ENCODE measurements at places on chromosomes 11 and 22. TPM values are rescaled to one million over a fixed set of nuclear protein-coding genes. Genes with fewer than 3 reads are reported as not detected.

ANGPTL5 gene
- total RNA-seq = not detected

KRTAP5-8 gene
- 0.20 TPM for total RNA-seq

HSPB2 gene
- total RNA-seq = not detected

MYO18B gene
- 0.12 TPM for total RNA-seq

TMEM121B gene
- total RNA-seq = 0.17 TPM

SCN4B gene
- total RNA-seq = not detected

TP53AIP1 gene
- not detected for total RNA-seq

HOATZ gene
- total RNA-seq = not detected

IFITM10 gene
- not detected for total RNA-seq

KCNQ1 gene
- total RNA-seq = 6.5 TPM

NDUFC2 gene
- total RNA-seq = 88.4 TPM

DGCR6 gene
- 0.35 TPM for total RNA-seq

ASCL3 gene
- total RNA-seq = not detected

NPAT gene
- 38.1 TPM for total RNA-seq

AQP11 gene
- 0.22 TPM for total RNA-seq

EMID1 gene
- not detected for total RNA-seq

FJX1 gene
- total RNA-seq = 0.73 TPM

CARNS1 gene
- 5.7 TPM for total RNA-seq

ESRRA gene
- total RNA-seq = 44.8 TPM

MUC15 gene
- total RNA-seq = not detected

ANO5 gene
- not detected for total RNA-seq

GSTT2 gene
- not detected for total RNA-seq

KRTAP5-11 gene
- not detected for total RNA-seq

RIBC2 gene
- 0.32 TPM for total RNA-seq

MAPK8IP1 gene
- 3.4 TPM for total RNA-seq

SLC39A13 gene
- total RNA-seq = 27.5 TPM

OR6T1 gene
- total RNA-seq = not detected

MS4A7 gene
- total RNA-seq = 43.1 TPM

NDUFS8 gene
- 101 TPM for total RNA-seq

IL17REL gene
- 0.31 TPM for total RNA-seq

Measured in activated B cell treated with CpG ODN at 0.5 μM for 24 hours (primary cell).